ENCODE measurements at places on chromosomes 5 and 9.

GRCh38 chr9:505741-506059 lies 291.0 kb downstream of the DOCK8 start:
- no peak for DNase-seq

DNA sequence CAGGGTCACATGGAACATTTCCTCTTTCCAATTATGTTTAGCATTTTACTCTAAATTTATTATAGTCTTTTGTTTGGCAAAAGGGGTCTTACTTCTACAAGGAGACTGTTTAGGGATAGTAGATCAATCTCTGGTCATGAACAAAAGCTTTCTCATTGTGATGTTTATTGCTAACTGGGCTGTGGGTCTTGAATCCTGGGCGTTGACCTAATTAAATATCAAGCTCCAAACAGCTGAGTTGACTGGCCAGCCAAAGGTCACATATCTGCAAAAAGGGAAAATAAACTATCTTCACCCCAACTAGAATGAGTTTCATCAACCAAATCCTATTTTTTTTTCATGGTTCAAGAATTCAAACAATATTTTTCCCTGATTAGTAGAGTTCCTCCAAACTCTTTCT lies 245.4 kb upstream of the TUT7 start:
- no peak for DNase-seq

DNA sequence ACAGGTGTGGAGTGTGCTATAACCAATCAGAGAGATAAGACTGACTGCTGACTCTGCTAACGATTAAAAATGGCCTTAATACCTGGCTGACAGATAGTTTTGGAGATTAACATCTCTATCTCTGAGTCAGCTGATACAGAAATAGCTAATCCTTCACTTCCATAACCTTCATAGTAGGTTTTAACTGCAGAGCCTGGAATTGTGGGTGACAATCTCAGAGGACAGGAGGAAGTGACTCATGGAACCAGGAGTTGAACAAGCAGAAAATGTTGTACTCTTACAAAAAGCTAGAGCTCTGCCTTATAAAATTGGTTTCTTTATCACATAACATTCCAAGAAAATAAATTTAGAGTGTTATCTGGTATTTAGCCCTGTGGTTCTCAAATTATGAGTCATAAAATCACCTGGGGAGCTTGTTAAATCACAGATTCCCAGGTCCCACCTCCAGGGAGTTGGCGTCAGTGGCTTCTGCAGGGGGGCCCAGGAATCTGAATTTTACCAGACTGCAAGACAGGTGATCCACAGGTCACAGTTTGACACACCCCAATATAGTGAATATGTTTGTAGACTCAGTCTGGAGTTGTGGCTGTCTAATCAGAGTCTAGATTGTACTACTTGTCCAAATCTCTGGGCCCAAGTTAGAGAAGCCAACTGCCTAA lies 44.4 kb upstream of the AFAP1L1 start:
- DNase-seq = peak; percentile 53

DNA sequence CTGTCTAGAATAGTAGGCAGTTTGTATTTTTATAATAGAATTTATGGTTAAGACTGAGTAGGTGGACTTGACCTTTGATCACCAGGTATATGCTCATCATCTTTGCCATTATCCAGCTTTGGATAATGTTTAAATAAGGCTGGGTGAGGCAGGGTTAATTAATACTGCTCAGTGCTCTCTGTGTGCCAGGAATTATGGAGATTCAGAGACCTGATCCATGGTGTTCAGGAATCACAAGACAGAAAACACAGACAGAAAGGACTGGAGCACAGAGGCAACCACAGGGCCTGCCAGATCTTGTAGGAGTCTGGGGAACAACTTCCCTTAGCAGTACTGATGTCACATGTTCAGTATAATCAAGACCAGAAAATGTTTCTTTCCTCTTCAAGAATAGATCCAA lies 186.3 kb upstream of the ADCY2 start:
- DNase-seq = no peak

DNA sequence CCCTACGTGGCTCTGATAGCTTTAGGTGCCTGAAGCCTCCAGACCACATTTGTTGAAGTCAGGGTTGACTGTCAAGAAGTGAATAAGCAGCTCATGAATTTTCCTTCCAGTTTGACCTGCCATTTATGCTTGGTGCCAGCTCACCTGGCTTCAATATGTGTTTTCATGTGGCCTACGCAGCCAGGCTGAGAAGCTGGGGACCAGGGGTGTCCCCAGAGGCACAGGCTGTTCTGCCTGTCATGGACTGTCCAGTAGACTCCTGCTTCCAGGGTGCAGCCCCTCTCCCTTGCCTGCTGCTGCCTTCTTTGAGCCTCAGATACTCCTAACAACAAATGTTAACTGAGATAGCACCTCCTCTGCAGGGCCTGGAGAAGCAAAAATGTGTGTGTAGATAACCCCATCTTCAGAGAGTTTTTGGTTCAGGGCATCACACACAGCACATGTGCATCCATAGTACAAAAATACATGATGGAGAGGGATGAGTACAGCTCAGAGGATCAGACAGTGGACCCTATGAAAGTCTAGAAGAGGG lies 5.8 kb downstream of the TNFAIP8 start:
- no peak for DNase-seq

GRCh38 chr5:146706321-146706972 lies 172.1 kb downstream of the PPP2R2B start:
- no peak for DNase-seq

DNA sequence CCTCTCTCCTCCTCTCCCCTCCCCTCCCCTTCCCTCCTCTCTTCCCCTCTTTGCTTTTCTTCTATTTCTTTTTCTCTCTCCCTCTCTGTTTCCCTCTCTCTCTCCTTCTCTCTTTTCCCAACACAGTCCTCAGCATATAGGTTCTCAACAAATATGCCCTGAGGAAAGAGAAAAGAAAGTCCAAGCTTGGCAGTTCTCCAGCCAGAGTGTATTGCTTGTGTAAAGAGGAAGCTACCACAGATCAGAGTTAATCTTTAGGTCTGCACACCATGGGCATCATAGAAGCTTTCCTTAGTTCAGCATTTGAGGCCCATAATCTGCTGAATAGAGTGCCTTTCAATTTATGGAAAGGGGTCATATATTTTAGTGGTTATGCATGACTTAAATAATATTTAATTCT lies 382.8 kb upstream of the WWC1 start:
- no peak for DNase-seq

- DNase-seq = no peak
These were observed 276.7 kb downstream of the PLK2 start for GRCh38 chr5:58183078-58183785.

- DNase-seq = no peak
These were observed 12.8 kb upstream of the SLC25A51 start for GRCh38 chr9:37916471-37917312.

GRCh38 chr9:93801120-93801519 lies 154.0 kb downstream of the BARX1 start:
- no peak for DNase-seq

DNA sequence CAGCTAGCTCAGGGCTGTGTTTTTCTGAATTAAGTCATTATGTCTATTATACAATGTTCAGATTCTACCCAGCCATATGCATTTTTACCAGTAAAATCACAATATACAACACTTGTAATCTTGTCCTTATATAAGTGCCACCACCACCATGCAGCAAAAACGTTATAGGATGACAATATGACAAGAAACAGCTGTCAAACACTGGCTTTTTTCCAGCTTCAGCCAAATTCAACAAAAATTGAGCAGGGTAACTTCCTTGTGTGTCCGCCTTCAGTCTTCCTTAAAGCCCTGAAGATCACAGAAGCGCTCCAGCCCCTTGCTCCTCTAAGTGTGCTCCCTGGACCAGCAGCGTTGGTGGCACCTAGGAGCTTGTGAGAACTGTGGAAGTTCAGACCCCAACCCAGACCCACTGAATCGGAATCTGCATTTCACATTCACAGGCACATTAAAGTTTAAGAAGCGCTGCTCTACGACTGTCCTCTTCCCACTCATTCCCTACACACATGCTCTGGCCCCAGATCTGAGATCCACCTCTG lies 111.8 kb downstream of the LHFPL2 start:
- no peak for DNase-seq

- DNase-seq = no peak
These were observed 114.5 kb upstream of the CDH6 start for GRCh38 chr5:31078956-31079355.

- DNase-seq = no peak
These were observed 563.2 kb downstream of the NR2F1-AS1 start for GRCh38 chr5:93017849-93018248.

DNA sequence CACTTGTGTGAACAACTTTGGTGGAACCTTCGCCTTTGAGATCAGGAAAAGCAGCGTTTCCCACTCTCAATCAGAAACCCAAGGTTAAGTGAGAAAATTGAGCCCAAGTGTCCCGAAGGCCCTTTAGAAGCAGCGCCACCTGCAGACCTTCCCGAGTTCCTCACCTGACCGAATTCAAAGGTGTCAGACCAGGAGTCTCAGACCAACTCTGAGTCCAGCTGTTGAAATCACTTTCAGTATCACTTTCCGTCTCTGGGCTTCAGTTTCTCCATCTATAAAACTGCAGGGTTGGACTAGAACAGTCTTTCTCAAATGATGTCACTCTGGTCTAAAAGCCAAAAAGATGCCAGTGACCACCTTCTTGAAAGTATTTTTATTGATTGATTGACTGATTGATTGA lies 31.7 kb upstream of the GRHPR start:
- no peak for DNase-seq

Measured in hepatic stellate cell (primary cell).